ENCODE measurements at places on chromosomes 2 and 18.

GRCh38 chr2:123514613-123515207 is 510.4 kb upstream of the CNTNAP5 start:
- DNase-seq, result no peak

GRCh38 chr18:62894681-62895390 is 179.5 kb downstream of the PHLPP1 start:
- DNase-seq, result no peak

DNA sequence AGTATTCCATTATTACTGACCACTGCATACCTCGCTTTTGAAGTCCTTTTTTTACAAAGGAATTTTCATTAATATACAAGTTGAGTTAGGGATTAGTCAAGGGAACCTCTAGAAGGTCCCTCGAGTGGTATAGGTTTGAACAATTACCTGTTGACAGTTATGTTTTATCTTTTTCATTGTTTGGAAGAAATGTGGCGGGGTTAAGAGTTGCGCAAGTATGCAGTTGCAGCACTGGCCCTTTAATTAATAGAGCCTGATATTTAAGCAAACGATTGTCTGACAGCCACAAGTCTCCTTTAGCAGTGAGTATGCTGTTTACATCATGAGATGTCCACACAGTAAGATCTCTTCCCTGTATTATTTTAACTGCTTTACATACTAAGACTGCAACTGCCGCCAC is 24.3 kb downstream of the KYNU start:
- DNase-seq, result no peak

DNA sequence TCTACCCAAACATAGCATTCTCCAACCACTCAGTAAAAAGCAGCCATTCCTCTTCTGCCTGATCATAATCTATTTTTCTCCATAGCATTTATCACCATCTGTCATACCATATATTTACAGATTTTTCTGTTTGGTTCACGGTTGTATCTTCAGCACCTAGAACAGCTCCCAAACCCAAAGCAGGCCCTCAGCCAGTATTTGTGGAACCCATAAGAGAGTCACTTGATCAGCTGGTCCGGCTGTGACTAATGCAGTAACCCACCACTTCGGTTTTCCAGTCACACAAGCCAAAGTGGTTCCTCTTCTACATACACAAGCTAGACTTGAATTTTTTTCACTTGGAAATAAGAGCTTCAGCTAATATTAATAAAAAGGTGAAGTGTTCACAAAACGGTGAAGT is 511.6 kb upstream of the CELF4 start:
- DNase-seq, result no peak

- no peak for DNase-seq
These were observed 86.0 kb downstream of the THADA start for GRCh38 chr2:43509886-43510285.

- peak; percentile 31 for DNase-seq
These were observed 58.3 kb downstream of the CIB4 start for GRCh38 chr2:26582890-26583289.

GRCh38 chr2:217099561-217099960 is 239.7 kb upstream of the TNP1 start:
- DNase-seq, result no peak

- no peak for DNase-seq
These were observed 75.4 kb downstream of the CERKL start for GRCh38 chr2:181581534-181581933.

DNA sequence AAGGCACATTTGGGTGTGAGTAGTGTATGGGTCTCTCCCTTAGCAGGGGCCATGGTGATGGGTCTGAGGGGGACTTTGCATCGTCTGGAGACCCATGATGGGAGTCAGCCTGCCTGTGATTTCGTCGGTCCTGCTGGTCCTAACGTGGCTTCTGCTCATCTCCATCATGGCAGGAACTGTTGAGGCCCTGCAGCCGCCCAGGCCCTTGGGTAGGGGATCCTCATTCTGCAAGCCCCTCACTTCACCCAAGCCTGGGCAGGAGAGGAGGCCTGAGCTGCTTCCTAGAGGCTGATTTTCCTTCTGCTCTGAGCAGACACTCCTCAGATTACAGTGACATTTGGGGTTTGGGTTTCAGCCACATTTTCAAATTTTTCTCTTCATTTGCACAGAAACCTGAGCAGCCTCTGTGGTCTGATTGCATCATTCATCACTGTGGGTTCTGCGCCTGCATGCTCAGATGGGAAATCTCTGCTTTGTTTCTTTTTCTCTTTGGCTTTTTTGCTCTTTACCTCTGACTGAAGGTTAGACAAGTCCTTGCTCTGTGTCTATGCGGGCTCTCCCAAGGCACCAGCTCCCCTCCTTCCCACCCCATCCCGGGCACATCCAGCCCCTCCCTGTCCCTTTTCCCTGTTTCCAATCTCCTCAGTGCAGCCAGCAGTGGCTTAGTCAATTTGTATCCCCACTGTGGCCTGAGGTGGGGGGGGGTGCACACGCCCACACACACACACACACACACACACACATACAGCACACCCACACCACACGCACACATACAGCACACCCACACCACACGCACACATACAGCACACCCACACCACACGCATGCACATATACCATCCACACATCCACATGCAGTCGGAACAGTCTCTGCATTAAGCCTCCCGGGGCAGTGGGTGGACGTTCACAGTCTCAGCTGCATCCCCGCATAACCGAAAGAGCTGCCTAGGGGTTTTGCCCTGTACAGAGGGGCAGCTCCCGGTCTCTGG is 305.4 kb upstream of the HS6ST1 start:
- DNase-seq, result no peak

Measured in SK-N-SH (cell line).